BJ (cell line): ENCODE measurements at places on chromosomes 11 and 22.

GRCh38 chr22:36998620-36999351 is 20.5 kb downstream of the TST start:
- DNase-seq = no peak

- DNase-seq = no peak
Measured at GRCh38 chr11:107562647-107563208, 2.8 kb downstream of the ALKBH8 start.

GRCh38 chr11:67240576-67241389 is 25.5 kb upstream of the GRK2 start:
- DNase-seq = peak; percentile 39

DNA sequence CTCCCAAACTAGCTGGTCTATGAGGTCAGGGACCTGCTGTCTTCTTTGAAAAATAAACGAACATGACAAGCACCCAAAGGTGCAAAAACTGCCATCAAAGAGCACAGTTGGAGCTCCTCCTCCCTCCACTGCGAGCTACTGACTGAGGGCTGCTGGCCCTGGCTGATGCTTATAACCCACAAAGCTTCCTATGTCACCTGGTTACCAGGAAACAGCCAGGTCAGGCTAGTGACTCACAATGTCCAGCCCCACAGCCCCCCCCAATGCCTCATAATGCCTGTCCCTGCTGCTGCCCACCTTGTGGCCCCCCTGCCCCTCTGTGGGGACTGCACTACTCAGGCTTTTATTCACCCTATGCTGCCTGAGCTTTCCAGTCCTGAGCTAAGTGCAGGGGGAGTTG is at the start of gene DRICH1:
TSS of gene DRICH1 (minus strand) at position 144 of the 400 bp plus-strand sequence. CDS start 298 bp downstream, outside the sequence.
- DNase-seq = no peak

DNA sequence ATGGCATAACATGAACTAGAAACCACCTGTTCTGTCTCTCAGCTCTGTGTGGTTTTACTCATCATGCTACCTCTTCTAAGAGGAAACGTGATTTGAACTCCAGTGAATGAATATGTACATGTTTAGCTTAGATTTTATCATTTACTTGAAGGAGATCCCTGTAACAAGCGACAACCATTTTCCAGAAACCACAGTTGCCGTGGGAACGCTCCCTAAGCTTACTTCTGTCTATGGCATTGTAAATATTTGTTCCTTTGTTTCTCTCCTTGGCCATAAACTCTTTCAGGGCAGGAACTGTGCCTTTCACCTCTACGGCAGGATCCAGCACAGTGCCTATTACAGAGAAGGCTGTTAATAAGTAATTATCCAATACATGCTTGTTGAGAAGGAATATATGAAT is 17.1 kb upstream of the TPH1 start:
- DNase-seq = no peak

- DNase-seq = no peak
Measured at GRCh38 chr11:24413391-24413790, 83.5 kb upstream of the LUZP2 start.

DNA sequence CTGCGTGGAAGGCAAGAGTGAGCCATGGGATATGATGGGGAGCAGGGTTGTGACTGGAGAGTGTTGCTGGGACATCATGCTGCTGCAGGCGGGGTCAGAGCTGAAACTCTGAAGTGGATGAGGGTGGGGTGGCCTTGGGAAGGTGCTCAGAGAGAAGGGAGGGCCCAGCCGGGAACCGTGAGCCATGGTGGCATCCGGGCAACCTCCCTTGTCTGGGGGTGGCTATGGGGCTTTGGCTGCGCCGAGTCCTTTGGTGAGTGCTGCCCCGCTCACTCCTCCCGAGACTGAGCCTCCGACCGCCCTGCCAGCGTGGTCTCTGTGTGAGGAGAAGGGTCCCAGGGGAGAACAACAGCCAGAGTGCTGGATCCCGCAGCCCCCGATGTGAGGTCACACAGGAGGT is 632.0 kb downstream of the BRD1 start:
- no peak for DNase-seq

GRCh38 chr11:34605481-34606325 is 15.2 kb upstream of the EHF start:
- no peak for DNase-seq

DNA sequence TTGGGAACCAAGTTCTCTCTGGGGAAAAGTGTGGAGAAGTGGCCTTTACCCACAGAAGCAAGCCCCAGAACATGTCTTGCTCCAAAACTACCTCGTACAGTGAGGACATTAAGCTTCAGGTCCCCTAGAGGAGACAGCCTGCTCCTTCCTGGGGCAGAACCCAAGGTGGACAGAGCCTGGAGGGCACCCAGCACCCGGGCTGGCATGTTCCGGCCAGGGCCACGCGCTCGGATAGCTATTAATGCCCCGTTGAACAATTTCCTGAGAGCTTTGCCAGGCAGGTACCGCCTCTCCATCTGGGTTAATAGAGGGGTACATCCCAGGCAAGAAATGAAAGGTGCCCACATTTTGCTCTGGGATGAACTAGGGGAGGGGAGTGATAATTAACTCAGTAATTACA is 169.0 kb upstream of the GRK3 start:
- no peak for DNase-seq

GRCh38 chr11:60095477-60096120 is 7.1 kb downstream of the MS4A2 start:
- DNase-seq = no peak

- DNase-seq = no peak
Measured at GRCh38 chr22:22070371-22070824, 87.8 kb upstream of the TOP3B start.

DNA sequence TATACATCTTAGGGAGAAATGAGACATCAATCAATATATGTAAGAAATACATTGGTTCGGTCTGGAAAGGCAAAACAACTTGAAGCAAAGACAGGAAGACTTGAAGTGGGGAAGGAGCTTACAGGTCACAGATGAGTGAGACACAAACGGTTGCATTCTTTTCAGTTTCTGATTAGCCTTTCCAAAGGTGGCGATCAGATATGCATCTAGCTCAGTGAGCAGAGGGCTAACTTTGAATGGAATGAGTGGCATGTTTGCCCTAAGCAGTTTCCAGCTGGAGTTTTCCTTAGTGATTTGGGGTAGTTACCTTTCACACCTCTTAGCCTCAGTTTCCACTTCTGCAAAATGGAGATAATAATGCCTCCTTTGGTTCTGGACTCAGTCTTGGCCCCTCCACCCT is 15.8 kb downstream of the LHFPL7 start:
- DNase-seq = no peak

GRCh38 chr11:35063488-35063931 is 75.5 kb upstream of the CD44 start:
- no peak for DNase-seq
